Fibroblast of villous mesenchyme (primary cell): ENCODE measurements at places on chromosomes 11 and 22.

GRCh38 chr11:45665206-45665932, at the start of gene CHST1:
Gene CHST1 (minus strand): TSS chr11:45665622. CDS start chr11:45650923, 14,699 bp downstream.
- peak; percentile 12 for DNase-seq

GRCh38 chr11:46639197-46639839, 22.0 kb downstream of the ATG13 start:
- no peak for DNase-seq

- no peak for DNase-seq
Observed at GRCh38 chr22:46752286-46752987, 10.0 kb upstream of the TBC1D22A start.

GRCh38 chr22:41128606-41129005, 36.2 kb downstream of the EP300 start:
- DNase-seq, result no peak

GRCh38 chr22:46893281-46894020, 131.0 kb downstream of the TBC1D22A start:
- no peak for DNase-seq

- DNase-seq, result no peak
Observed at GRCh38 chr11:111388842-111389241, 9.8 kb upstream of the POU2AF1 start.

DNA sequence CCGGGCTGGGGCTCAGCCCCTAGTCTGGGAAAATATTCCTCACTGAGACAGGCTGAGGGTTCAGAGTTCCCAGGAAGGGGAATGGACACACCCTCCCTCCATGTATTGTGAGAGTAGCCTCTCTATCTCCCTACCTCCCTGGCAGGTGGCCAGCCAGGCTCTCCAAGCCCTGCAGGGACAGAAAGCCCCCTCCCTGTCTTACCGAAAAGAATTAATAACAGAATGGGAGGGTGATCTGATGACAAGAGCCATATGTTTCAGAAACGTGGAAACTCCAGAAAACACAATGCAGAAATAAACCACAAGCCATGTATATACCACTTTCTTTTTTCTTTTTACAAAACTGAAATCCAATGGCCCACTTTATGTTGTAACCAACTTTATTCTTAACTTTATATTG, 140.0 kb downstream of the CHST1 start:
- DNase-seq, result no peak

DNA sequence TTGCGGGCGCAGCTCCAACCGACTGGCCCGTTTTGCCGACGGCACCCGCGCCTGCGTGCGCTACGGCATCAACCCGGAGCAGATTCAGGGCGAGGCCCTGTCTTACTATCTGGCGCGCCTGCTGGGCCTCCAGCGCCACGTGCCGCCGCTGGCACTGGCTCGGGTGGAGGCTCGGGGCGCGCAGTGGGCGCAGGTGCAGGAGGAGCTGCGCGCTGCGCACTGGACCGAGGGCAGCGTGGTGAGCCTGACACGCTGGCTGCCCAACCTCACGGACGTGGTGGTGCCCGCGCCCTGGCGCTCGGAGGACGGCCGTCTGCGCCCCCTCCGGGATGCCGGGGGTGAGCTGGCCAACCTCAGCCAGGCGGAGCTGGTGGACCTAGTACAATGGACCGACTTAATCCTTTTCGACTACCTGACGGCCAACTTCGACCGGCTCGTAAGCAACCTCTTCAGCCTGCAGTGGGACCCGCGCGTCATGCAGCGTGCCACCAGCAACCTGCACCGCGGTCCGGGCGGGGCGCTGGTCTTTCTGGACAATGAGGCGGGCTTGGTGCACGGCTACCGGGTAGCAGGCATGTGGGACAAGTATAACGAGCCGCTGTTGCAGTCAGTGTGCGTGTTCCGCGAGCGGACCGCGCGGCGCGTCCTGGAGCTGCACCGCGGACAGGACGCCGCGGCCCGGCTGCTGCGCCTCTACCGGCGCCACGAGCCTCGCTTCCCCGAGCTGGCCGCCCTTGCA, 1.0 kb downstream of the FJX1 start:
- peak; percentile 53 for DNase-seq

DNA sequence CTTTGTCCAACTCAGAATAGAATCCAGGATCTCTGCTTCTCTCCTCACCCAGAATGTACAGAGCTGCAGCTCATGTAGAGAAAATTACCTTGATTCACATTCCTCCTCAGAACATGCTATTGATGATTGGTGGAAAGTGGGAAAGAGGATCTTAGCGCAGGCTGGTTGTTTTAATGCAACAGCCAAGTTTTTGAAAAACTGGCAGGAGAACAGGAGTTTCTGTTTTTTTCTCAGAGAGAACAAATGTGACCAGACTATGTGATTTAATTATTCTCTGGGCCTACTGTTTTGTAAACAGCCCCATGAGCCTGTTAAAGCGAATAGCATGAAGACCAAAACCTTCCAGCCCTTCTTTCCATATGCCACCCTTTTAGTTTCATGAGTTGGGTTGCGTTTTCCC, 19.1 kb upstream of the IL18BP start:
- no peak for DNase-seq

GRCh38 chr11:132604431-132604830, 927.9 kb downstream of the OPCML start:
- DNase-seq, result peak; percentile 35

DNA sequence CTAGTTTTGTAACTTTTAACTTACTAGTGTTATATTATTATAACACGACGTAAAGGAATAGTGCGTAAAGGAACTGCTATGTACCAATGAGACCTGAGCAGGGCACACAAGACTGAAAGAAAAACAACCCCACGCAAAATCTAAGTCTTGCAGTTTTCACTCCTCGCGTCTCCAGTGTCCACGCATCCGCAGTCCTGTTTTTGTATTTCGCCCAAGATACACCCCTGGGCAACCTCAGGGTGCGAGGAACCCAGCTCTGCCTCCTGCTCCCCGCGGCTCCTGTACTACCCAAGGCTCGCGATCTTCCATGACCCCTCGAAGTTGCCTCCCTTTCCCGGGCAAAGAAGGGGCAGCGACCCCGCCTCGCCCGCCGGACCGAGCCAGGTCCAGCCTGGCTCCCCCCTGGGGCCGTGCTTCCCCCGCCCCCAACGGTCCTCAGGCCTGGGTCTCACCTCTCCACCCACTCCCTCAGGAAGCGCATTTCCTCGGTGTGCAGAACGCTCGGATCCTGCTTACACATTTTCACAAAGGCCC, 393 bp downstream of the ST13 start:
- peak; percentile 44 for DNase-seq

- DNase-seq, result no peak
Observed at GRCh38 chr11:113504071-113504470, 28.9 kb upstream of the DRD2 start.
